SW 1271 (cell line): ENCODE measurements at places on chromosomes 3 and 15.

DNA sequence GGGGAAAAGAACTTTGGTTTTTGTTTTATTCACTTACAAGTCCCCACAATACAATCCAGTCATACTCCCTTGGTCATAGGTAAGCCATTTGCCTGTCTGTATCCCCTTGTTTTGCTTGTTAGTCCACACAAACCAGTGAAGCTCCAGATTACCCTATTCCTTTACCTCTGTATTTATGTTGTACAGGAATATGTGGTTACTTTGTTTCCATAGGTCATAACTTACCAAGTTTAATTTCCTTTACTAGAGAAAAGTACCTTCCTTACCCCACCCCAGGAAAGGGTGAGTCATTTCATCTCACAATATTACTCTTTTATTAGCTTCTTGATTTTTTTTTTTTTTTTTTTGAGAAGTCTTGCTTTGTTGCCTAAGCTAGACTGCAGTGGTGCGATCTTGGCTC is 113.4 kb upstream of the LRRFIP2 start:
- DNase-seq, result no peak

- DNase-seq, result no peak
Observed at GRCh38 chr3:125959317-125960065, 9.5 kb upstream of the ROPN1B start.

DNA sequence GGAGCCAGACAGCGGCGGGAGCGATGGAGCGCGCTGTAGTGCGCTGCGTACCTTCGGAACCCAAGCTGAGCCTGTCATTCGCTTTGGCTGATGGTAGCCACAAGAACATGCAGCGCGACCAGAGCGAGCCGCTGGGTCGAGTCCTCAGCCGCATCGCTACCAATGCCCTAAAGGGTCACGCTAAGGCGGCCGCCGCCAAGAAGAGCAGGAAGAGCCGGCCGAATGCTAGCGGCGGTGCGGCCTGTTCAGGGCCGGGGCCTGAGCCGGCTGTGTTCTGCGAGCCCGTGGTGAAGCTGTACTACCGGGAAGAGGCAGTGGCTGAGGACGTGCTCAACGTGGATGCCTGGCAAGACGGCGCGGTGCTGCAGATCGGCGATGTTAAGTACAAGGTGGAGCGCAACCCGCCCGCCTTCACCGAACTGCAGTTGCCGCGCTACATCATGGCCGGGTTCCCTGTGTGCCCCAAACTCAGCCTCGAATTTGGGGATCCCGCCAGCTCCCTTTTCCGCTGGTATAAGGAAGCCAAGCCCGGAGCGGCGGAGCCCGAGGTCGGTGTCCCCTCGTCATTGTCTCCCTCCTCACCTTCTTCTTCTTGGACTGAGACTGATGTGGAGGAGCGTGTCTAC is 498 bp downstream of the PDE12 start:
- no peak for DNase-seq

DNA sequence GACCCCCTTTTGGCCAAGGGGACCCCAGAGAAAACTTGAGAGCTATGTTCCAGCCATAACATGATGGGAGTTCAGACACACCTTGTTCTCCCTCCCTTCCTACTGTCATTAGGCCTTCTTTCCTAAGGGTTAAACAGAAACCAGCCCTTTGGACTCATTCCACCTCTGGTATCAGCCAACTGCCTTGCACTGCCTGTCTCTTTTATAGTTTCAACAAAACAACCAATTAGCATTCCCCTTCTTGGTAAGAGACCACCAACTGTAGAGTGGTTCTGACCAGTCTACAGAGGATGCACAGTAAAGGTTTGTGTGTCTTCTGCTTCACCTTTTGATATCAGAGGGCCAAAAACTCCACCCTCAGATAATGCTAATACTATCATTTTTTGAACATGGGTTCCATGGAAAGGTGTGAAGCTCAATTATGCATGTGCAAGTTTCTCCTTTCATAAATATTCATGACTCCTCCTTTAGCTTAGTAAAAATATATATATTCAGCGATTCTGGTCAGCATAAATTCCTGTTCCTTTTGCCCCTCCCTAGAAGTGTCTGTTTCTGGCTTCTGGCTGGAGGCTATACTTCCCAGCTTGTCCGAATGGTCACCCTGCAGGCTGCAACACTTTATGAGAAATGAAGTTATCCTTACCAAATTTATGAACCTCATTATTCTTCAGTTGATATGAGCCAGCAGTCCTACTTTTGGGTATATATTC is 55.9 kb downstream of the SERP1 start:
- no peak for DNase-seq

GRCh38 chr3:17709236-17709810 is 33.1 kb downstream of the TBC1D5 start:
- no peak for DNase-seq

DNA sequence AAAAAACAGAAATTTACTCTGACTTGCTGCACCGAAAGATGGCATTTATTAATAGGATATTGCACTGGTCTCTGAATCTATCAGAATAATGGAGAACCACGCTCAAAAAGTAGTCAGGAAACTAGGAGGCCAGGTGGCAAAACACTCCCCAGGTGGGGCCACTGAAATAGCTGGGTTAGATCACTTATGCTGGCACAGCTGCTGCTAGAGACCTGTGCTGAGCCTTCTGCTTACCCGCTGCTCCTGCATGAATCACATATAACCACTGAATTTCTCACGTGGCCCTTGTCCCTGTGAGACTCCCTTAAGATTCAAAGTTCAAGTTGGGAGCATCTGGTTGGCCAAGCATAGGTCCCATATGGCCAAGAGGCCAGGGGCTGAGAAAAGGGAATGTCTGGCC is 66.0 kb upstream of the OXTR start:
- DNase-seq, result no peak

GRCh38 chr3:85576091-85576690 is 617.4 kb downstream of the CADM2 start:
- DNase-seq, result peak; percentile 21

DNA sequence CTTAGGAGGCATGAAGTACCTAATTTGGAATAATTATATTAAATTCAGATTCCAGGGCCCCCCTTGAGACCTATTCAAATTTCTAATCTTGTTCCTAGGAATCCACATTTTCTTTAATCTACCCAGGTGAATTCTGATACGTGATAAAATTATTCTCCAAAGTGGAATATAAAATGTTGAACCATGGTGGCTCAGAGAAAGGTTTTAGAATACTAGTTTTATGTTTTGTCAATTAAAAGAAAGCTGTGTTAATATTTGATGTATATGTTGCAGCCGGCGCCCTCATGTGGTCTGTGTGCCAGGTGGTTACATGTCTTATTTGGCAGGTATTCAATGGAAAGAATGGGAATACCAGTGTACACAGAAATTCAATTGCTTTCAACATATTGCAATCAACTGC is 321.8 kb downstream of the FEZF2 start:
- peak; percentile 7 for DNase-seq

DNA sequence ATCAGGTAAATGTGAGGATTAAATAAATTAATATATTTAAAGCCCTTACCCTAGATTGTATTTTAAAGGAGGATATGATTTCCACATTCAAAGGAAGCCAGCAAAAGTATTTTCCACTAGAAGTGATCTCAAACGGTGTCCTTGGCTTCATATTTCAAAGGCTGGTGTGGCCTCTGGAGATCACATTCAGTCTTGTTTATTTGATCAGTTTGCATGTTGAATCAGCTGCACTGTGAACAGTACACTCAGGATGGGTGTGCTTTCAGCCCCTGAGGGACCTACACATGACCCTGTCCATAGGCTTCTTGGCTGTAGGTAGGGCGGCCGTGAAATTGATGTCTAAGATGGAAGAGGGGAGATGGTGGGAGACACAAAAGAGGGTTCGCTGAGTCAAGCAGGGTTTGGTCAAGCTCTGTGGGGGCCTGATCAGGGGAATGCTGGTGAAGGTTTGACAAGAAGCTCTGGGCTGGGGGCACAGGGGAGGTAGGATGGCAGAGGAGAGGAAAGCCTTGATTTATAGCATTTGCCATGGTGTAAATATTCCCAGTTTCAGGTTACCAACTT is 21.9 kb downstream of the CYP8B1 start:
- DNase-seq, result no peak

GRCh38 chr3:38247366-38248035 is 18.1 kb upstream of the SLC22A13 start:
- peak; percentile 38 for DNase-seq

- DNase-seq, result no peak
Observed at GRCh38 chr3:17500618-17501017, 241.8 kb downstream of the TBC1D5 start.

- peak; percentile 3 for DNase-seq
Observed at GRCh38 chr3:192188218-192188835, 539.0 kb downstream of the FGF12 start.

DNA sequence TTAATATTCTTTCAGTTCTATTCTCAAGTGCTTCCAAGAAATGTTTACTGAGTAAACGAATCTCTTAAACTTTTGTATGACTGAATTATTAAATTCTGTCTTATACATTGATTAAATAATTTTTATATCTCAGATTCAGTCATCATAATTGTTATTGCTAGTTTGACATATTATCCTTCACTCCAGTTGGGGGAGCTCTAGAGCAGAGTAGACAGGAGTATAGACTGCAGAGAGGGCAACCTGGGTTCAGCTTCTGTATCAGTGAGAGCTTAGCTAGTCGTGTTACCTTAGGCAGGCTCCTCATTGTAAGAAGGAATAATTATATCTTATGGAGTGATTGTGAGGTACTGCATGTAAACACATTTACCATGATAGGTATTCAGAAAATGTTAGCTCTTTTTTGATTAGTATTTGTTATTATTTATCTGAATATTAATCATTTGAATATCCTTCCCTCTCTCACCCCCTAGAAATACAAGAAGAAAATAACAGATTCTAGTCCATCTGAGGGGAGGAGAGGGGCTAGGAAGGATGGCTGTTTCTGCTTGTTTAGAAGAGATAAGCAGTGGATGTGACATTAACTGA is 31.0 kb upstream of the ZCWPW2 start:
- peak; percentile 55 for DNase-seq

GRCh38 chr3:50275996-50276761 is 2.7 kb upstream of the LSMEM2 start:
- DNase-seq, result no peak

DNA sequence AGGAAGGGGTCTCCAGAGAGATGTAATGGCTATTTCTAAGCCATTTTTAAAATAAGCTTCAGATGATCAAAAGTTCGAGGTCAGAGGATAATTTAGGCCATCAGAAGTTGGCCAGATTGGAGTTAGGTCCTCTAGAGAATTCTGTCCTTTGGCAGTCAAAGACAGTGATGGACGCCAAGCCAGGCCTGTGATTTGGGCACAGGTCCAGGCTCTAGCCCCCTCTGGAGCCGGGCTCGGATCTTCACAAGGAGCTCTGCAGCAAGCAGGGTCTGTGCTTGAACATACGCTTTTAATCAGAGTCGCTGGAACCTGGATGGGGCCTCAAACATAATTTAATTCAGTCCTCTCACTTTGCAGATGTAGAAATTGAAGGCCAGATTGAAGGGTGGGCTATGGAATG is 151.4 kb upstream of the BCL6 start:
- DNase-seq, result no peak

- no peak for DNase-seq
Observed at GRCh38 chr3:168139947-168140346, 44.2 kb upstream of the GOLIM4 start.

DNA sequence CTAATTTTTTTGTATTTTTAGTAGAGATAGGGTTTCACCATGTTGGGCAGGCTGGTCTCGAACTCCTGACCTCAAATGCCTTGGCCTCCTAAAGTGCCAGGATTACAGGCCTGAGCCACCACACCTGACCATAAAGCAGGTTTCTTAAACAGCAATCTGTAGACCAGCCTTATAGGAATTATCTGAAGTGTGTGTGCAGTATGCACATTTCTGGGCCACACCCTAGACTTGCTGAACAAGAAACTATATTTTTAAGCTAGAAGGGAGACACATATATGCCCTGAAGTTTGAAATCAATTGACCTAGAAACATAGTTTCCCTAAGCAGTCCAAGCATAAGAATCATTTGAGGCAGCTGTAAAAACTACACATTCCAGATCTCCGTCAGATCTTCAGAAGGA is 805.7 kb downstream of the TUSC7 start:
- no peak for DNase-seq
